Right atrium auricular region (tissue), 2 donors: ENCODE measurements at places on chromosomes 3 and 15. TPM values are rescaled to one million over a fixed set of nuclear protein-coding genes. Genes with fewer than 3 reads are reported as not detected.

C2CD4A gene
- 0.16 TPM for total RNA-seq

DNA sequence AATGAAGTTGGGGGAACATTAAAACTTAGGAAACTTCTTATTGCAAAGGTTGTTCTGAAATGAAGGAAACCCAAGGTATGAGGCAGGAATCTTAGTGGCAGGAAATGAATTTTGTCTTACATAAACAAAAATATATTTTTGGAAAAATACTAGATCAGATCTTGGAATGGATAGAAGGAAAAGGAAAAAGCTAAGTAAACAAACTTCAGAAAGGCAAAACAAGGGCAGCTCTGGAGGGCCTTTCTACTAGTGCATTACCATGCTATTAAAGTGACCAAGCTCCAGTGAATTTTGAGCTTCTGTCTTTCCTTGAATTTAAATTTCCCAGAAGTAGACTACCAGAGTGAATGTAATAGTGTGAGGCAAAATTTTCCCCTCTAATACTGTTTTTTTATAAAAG is 13.6 kb downstream of the ARL6 start:
- no peak overlapping the region for H3K27ac ChIP-seq
- H3K36me3 ChIP-seq, result no peaks in the 10 kb centered on the region
- H3K4me3 ChIP-seq, result no peak overlapping the region
- H3K4me1 ChIP-seq, result no peaks in the 10 kb centered on the region

GRCh38 chr15:91263632-91264531 is 163.8 kb downstream of the SV2B start:
- no peaks in the 10 kb centered on the region for H3K36me3 ChIP-seq
- no peaks in the 10 kb centered on the region for H3K4me1 ChIP-seq
- DNase-seq, result peak; percentile 93
- no peaks in the 10 kb centered on the region for H3K27me3 ChIP-seq
- H3K4me3 ChIP-seq, result peak overlapping the region; percentile 27

DNA sequence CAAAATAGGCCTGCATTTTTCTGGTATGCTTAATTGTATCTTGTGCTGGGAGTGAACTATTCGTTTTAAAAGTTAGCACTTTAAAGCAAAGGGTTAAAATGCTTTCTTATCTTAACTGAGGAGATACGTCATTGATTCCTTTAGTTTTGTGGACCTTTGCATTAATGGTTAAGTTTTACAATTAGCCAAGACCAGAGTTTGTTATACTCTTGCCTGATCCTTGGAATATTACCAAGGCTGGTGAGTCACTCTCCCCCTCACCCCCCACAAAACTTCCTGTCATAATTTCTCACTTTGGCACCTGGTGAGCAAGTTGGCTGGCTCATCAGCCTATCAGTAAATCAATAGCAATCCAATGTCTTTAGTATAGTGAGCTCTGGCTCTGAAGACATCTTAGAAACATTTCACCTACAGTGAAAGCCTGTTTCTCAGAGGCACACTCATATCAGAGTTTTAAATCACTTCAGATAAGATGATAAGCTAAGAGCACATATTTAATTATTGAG is 26.7 kb downstream of the SLC2A2 start:
- H3K36me3 ChIP-seq, result no peaks in the 10 kb centered on the region
- H3K27ac ChIP-seq, result no peak overlapping the region
- no peaks in the 10 kb centered on the region for H3K27me3 ChIP-seq
- DNase-seq, result no peak
- H3K4me3 ChIP-seq, result no peak overlapping the region
- peaks cover 6% of the 10 kb centered on the region for H3K4me1 ChIP-seq

IGSF10 gene
- total RNA-seq, result 5.7 TPM

DNA sequence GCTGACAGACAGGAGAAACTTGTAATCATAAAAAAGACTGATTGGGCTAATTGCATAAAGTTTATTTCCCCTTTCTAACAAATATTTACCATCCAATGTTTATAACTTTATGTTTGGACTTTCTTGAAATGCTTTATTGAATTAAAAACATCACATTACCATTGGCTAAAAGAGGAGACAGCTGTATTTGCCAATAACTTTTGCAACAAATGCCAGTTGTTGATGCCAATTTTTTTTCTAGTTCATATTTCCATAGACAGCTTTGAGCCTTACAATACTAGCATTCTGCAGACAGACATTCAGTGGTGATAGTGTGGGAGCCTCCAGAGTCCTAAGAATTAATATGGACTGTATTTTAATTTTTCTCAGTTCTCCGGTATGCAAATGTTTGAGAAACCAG is 198.4 kb downstream of the ADAMTS17 start:
- H3K4me3 ChIP-seq, result no peak overlapping the region
- H3K4me1 ChIP-seq, result peaks cover 15% of the 10 kb centered on the region
- no peak for DNase-seq
- no peak overlapping the region for H3K27ac ChIP-seq
- H3K36me3 ChIP-seq, result no peaks in the 10 kb centered on the region

TNFSF10 gene
- total RNA-seq, result 15.6 TPM

DNA sequence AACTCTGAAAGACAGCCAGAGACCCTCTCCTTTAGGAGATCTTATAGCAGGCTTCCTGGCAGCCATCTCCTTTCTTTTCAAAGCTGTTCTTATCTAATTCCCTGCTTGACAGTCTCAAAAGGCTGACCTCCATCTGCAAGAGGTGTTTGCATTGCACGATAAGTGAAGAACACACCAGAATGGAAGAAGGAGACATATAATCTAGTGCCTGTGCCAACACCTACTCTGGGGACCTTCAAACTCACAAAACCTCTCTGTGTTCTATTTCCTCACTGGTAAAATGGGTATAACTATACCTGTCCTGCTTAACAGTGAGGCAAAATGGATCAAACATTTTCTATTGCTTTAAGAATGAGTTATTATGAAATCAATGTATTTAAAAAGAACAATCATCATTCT is 65.0 kb downstream of the WDR72 start:
- no peaks in the 10 kb centered on the region for H3K27me3 ChIP-seq
- no peak for DNase-seq
- H3K36me3 ChIP-seq, result no peaks in the 10 kb centered on the region

- no peaks in the 10 kb centered on the region for H3K27me3 ChIP-seq
- no peak for DNase-seq
- no peaks in the 10 kb centered on the region for H3K36me3 ChIP-seq
- no peak overlapping the region for H3K4me3 ChIP-seq
- no peak overlapping the region for H3K27ac ChIP-seq
These were observed 4.4 kb upstream of the ABHD5 start for GRCh38 chr3:43686333-43686699.

CLASP2 gene
- total RNA-seq, result 32.3 TPM

DNA sequence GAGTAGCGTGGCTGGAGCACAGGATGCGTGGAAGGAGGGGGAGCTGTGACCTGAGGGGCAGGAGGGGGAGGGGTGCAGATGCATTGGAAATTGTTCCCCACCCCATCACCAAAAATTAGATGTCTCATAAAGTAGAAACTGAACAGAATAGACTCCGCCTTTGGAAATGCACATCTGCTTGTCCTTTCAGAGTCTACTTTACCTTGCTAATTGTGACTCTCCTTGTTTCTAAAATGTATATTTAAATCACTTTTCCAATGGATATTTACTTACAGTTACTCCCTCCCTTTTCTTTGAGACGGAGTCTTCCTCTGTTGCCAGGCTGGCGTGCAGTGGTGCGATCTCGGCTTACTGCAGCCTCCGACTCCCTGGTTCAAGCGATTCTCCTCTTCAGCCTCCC is 30.6 kb downstream of the SPG21 start:
- H3K36me3 ChIP-seq, result peaks cover 76% of the 10 kb centered on the region
- H3K27me3 ChIP-seq, result no peaks in the 10 kb centered on the region
- DNase-seq, result no peak
- H3K27ac ChIP-seq, result no peak overlapping the region

GRCh38 chr3:15043408-15044171 is 21.5 kb downstream of the MRPS25 start:
- DNase-seq, result no peak
- no peaks in the 10 kb centered on the region for H3K4me1 ChIP-seq
- peaks cover 79% of the 10 kb centered on the region for H3K36me3 ChIP-seq

DNA sequence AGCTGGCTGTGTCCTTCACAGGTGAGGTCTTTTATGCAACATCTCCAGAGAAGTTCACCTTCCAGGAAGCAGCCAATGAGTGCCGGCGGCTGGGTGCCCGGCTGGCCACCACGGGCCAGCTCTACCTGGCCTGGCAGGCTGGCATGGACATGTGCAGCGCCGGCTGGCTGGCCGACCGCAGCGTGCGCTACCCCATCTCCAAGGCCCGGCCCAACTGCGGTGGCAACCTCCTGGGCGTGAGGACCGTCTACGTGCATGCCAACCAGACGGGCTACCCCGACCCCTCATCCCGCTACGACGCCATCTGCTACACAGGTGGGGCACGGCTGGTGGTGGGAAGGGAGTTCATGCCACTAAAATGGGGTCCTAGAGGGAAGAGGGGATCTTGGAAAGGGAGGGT is 40.1 kb downstream of the ACAN start:
- H3K4me3 ChIP-seq, result no peak overlapping the region
- no peaks in the 10 kb centered on the region for H3K36me3 ChIP-seq
- no peak for DNase-seq
- H3K27me3 ChIP-seq, result no peaks in the 10 kb centered on the region
- no peak overlapping the region for H3K27ac ChIP-seq
- H3K4me1 ChIP-seq, result no peaks in the 10 kb centered on the region

DNA sequence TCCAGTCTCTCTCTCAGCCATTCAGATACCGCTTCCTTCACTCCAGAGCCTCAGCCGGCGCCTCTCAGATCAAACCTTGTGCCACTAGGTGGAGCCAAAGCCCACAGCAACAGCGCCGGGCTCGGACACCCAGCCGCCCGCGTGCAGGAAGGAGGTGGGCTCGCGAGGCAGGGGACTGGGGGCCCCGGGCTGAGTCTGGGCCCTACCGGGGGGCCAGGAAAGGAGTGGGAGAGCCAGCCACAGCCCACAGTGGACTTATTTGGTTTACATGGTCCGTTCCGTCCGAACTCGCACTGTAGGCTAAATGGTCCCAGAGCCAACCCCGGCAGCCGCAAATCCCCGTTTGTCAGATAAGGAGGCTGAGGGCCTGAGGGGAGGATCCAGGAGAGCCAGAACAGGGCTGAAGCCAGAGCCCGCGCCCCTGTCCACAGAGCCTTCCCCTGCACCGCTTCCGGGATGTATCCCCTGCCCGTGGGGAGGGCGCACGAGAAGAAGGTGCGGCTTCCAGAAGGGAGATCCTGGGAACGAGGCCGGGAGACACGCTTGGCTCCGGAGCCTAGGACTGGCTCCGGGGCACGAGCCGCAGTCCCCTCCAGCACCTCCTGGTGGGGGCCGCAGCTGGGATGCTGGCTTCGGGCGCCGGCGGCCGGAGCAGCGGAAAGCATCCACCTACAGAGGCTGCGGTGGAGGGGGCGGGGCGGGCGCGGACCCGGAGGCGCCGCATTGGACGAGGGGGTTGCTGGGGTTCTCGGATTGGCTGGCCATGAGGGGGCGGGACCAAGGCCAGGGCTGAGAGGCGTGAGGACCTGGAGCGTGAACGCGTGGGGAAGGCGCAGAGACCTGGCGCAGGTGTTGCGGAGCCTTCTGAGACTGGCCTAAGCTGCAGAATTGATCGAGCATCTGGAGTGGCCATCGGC is 6.5 kb upstream of the CYP11A1 start:
- no peaks in the 10 kb centered on the region for H3K27me3 ChIP-seq
- H3K27ac ChIP-seq, result no peak overlapping the region
- H3K4me3 ChIP-seq, result peak overlapping the region; percentile 44
- H3K4me1 ChIP-seq, result peaks cover 19% of the 10 kb centered on the region
- peak; percentile 93 for DNase-seq

GRCh38 chr3:103210583-103210982 is 775.8 kb downstream of the ZPLD1 start:
- no peak overlapping the region for H3K27ac ChIP-seq
- H3K27me3 ChIP-seq, result no peaks in the 10 kb centered on the region
- no peak for DNase-seq
- no peaks in the 10 kb centered on the region for H3K4me1 ChIP-seq

RAD51 gene
- total RNA-seq, result not detected

DNA sequence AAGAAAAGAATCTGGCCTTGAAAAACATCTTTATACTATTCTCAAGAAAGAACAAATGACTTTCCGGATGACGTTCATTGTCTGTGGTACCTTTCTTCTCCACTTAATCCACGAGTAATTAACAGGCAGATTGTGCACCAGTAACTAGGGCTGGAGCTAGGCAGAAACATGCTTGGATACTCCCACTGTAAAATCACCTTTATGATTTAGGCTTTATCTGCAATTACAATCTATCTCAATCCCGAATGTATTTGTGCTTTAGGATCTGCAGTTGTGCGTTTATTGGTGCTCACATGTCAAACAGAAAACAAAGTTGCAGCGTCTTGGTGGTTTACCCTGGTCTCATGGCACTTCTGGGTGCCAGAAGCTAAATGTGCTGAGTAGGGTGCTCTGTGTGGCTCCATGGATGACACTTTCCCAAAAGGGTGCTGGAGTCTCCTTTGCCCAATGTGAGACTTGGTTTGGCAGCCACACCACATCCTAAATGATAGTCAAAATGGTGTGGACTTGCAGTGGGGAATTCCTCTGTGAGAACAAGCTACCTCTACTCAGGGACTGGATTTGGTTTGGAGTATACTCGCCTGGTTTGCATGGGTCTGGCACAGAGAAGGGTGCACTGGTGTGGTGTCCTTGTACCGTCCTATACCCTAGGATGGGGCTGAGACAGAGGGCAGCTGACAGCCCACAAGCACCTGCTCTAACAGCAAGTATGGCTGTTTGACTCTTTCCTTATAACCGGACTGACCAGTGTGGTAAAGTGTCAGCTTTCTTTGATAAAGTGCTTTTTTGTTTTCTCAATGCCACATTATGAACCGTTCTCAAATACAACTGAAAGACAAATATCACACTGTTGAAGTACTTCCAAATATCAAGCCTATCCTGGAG is 7.7 kb downstream of the SERP1 start:
- no peaks in the 10 kb centered on the region for H3K4me1 ChIP-seq
- H3K27me3 ChIP-seq, result no peaks in the 10 kb centered on the region
- no peak overlapping the region for H3K27ac ChIP-seq
- H3K36me3 ChIP-seq, result peaks cover 10% of the 10 kb centered on the region
- DNase-seq, result no peak

SGO1 gene
- total RNA-seq, result 0.63 TPM

DNA sequence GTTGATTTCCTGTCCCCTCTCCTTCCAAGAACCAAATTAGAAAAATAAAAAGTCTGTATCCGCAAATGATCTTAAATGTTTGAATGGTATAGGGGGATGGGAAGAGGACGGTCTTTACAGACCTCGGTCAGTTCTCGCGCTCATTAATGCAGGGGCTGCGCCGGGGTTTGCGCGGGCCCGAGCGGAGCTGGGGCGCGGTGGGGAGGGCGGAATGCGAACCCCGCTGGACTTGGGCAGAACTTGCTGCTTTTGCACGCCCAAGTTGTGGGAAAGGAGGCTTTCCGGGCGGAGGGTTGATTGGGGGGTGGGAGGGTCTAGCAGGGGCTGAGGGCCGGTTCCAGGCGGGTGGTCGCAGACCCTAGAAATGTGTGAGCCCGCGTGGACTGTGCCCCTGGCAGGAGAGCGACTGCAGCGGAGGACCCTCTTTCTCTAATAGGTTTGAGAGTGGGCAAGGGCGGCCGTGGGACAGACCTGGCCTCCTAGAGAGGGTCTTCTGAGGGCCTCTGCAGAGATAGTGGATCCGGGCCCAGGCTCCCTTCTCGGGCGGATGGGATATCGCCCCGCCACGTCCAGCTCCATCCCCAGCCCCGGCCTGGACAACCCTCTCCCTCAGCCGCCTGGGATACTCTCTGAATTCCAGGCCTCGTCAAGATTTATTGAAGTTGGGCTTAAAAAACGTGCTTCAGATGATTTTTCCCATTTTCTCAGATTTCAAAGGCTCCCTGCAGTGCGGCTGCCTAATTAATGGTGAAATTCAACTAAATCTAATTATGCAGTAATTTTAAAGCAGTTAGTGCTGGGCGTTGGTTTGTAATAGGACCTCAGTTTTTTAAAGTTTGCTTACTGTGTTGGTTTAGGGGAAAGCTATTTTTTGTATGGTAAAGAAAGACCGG is 11.3 kb downstream of the NR2F2 start:
- H3K4me3 ChIP-seq, result peak overlapping the region; percentile 70
- peak; percentile 57 for DNase-seq
- H3K36me3 ChIP-seq, result peaks cover 10% of the 10 kb centered on the region
- peak overlapping the region; percentile 97 for H3K27ac ChIP-seq
